ENCODE measurements at places on chromosomes 6 and 20. TPM values are rescaled to one million over a fixed set of nuclear protein-coding genes. Genes with fewer than 3 reads are reported as not detected.
A peak's percentile ranks its signal among the peaks of the same experiment; 100 is the strongest.

DNA sequence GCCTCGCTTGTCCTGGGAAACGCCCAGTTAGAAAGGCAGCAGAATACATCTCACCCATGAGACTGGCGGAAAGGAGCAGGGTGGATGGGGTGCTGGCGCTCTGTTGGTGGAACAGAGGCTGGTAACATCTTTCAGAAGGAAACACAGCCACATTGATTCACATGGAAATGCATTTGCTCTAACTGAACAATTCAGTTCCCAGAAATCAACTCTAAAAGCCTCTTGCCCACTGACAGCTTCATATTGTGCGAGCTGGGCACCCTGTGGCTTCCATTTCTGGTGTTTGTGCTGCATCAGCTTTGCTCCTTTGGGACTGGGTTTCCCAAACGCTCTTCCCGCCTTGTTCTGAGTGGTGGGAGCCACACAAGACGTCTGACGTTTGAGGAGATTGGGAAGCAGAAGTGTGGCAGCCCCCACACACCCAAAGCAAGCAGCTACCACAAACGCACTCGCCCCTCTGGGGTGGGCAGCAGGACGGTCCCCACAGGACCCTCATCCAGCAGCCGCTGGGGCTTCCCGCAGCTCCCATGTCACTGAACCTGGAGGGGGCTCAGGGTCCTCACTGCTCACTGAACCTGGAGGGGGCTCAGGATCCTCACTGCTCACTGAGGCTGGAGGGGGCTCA, 229.5 kb downstream of the ERMARD start:
- H3K27ac ChIP-seq, result no peak overlapping the region
- no peak overlapping the region for H3K4me3 ChIP-seq
- peaks cover 3% of the 10 kb centered on the region for H3K27me3 ChIP-seq

GRCh38 chr20:54346276-54346675, 129.1 kb upstream of the DOK5 start:
- DNase-seq, result no peak
- peak overlapping the region; percentile 63 for H3K4me3 ChIP-seq
- H3K4me1 ChIP-seq, result peaks cover 71% of the 10 kb centered on the region
- no peaks in the 10 kb centered on the region for H3K27me3 ChIP-seq

DNA sequence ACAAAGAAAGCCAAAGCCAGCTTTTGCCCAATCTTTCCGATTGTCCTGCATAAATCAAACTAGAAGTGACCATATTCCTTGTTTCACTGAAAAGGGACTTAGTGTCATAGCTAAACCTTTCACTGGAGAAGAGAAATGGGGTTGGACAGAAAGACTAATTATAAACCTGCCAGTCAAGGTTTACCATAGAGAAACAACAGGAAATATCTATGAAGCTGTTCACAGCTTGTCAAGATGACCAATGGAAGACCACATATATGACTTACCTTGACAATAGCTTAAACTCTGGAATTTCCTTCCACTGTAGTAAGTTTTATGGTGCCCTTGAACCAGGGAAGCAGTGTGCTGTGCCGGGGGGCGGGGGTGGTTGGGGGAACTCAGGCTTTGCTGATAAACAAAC, 107.7 kb upstream of the PHACTR1 start:
- H3K36me3 ChIP-seq, result no peaks in the 10 kb centered on the region
- peak overlapping the region; percentile 78 for H3K4me3 ChIP-seq
- no peaks in the 10 kb centered on the region for H3K27me3 ChIP-seq
- peaks cover 31% of the 10 kb centered on the region for H3K4me1 ChIP-seq

The RAB44 gene
- 0.43 TPM for total RNA-seq

The PAX1 gene
- total RNA-seq, result not detected

The PCSK2 gene
- total RNA-seq, result not detected

The CGA gene
- 1.5 TPM for total RNA-seq
